RWPE1 (cell line): ENCODE measurements at places on chromosomes 3 and 15.
A peak's percentile ranks its signal among the peaks of the same experiment; 100 is the strongest.

DNA sequence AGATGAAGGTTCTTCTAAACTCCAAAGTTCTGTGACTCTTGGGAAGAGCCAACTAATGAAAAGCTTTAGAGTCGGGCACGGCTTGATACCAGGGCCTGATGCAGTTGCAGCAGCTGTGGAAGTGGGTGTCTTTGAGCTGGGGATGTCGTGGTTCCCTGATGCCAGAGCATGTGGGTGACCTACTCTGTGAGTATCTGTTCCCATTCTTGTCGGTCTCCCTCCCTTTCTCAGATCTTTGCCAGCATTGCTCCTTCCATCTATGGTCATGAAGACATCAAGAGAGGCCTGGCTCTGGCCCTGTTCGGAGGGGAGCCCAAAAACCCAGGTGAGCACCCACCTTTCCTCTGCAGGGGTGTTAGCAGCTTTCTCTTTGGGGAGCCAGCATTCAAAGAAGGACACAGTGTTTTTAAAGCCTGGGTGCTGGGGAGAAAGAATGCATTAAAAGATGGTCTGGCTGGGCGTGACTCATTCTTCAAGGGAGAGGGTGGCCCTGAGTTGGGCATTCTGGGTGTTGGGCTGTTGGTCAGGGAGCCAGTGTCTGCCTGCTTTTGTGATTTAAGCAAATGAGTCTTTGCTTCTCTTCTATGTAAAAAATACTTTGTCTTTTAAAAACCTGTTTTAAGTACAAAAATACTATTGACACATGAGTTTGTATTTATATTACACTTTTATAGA is 13.2 kb upstream of the PODXL2 start:
- no peak for DNase-seq

- DNase-seq, result no peak
These were observed at the start of gene HCN4 for GRCh38 chr15:73368301-73369136. TSS of gene HCN4 (minus strand) at chr15:73368958. CDS start at chr15:73368270, 688 bp downstream.

DNA sequence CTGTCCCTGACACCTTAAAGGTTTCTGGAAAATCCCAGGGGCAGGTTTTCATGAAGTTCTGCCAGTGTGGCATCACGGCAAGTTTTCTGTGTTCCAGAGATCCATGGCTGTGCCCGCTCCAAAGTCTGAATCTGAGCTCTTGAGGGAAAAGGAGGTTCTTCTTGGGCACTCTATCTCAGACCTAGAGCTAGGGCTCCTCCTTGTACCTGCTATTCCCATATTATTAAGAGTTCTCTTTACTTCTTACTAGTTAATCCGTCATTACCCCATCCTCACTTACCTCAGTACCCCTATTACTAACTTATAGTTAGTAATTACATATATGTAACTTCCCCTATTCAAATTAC is 5.9 kb upstream of the TRA2B start:
- no peak for DNase-seq

DNA sequence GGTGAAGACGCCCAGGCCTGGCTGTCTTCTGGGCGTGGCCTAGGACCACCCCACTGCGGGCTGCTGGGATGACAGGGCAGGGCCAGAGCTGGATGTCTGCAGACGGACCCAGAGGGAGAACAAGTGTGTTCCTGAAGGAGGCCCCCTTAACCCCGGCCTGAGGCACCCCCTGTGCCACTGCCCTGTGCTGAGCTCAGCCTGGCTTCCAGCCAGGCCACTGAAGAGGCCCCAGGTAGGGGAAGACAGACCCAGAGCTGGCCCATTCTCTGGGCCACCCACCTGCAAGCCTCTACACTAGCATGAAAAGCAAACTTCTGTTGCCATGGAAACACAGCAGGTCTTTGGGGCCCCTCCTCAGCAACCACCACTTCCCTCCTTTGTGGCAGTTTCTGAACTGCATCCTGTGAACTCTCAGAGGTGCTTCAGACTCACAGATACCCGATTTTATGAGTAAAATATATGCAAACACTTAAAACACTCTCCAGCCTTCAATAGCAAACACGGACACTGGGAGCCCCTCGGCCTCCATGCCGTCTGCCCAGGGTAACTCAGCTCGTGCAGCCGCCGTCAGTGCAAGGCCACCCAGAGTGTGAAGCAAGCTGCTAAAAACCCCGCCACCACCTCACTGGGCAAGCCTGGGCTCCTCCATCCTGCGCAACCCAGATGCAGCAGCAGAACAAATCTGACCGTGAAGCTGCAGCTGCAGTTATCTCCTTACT is 42.5 kb downstream of the CMTM6 start:
- DNase-seq, result no peak

DNA sequence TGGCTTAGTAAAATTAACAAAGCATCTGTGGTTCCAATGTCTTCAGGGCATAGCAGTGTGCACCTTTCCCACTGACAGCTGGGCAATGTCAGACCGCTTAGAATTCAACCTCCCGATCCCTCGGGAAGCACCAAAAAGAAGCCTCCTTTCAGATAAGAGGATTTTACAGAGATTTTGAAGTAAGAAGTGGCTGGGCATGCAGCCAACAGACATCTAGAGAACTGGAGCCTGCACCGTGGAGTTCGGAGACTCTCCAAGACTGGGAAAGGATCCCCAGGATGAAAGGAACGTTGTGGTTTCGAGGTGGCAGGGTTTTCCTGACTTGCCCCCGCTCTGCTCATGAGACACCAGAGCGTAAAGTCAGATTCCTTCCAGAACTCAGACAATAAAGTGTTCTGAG is 5.3 kb downstream of the FAM174B start:
- DNase-seq, result no peak

DNA sequence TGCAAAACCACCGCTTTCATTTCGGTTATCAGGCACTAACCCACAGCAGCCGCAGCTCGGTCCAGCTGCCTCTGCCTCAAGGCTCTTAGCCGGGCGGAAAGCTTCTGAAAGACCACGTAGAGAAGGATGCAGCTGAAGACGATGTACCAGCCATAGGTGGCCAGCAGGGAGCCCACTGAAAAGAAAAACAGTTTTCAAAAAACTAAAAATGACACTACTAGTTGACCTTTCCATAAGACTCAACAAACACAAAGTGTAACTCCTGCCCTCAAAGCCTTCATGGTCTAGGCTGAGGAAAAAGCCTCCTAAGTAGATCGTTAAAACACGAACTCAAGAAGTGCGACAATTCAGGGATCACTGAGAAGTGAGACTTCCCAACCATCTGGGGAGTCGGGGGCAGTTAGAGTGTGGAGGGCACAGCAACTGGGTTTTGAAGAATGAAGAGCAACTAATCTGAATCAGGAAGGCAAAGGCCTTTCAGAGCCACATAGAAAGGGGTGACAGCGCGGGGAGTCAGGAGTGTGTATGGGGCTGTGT is 716 bp downstream of the SELENOS start:
- no peak for DNase-seq

GRCh38 chr3:9208605-9209152 is 40.8 kb downstream of the SRGAP3 start:
- no peak for DNase-seq

- no peak for DNase-seq
These were observed 37.7 kb upstream of the TRAK1 start for GRCh38 chr3:42053476-42053875.

GRCh38 chr3:131630807-131631206 is 128.0 kb upstream of the MRPL3 start:
- DNase-seq, result no peak

DNA sequence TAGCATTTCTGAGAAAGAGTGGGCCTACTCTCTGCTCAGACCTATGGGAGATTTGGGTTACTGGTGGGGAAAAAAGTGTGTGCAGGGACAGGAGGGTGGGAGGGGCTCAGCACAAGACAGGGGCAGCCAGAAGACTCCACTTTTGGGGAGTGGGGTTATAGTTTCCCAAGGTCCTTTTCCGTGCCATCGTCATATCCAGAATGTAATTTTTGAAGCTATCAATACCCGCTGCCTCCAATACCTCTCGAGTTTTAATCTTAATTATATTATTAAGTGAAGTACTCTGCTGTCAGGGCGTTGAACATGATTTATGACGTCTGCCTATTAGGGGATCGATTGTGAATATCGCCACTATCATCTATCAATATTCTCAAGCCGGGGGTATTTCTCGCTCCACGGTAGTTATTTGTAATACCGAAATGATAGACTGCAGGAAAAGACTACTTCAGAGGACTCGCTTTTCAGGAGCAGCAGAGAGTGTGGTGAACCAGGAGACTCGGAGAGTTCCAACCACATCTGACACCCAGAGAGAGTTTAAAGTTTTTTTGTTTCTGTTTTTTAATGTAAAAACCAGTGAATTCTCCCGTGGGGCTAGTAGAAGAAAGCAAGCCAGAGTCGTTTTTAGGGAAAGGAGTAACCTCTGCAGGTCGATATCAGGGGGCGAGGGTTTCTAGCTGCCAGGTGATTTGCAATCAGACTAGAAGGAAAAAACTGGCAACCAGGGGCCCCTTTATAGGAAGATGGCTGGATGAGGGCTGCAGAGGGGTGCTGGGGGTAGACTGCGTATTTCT is 20.6 kb downstream of the NR2F2 start:
- no peak for DNase-seq

GRCh38 chr3:117630469-117630868 is 920.9 kb downstream of the TUSC7 start:
- DNase-seq, result no peak

GRCh38 chr3:45817831-45818522 is 21.6 kb upstream of the SLC6A20 start:
- DNase-seq, result peak; percentile 79

- no peak for DNase-seq
These were observed 2.4 kb downstream of the VGLL4 start for GRCh38 chr3:11641316-11641682.

DNA sequence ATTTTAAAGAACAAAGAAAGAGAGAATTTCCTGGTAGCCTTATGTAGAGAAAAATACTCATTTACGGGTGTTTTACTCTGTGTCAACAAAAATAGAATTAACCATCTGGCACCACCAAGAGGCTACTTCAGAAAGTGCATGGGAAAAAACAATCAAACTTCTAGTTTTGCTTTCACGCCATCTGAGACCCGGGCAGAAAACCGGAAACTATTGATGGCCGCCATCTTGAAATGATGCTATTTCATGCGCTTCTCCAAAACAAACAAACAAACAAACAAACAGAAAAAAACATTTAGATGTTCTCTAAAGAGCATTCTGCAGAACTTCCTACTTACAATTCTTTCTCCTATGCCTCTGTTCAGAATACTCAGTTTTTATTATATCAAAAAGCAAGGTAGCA is 49.4 kb upstream of the SYNPR start:
- DNase-seq, result peak; percentile 23

DNA sequence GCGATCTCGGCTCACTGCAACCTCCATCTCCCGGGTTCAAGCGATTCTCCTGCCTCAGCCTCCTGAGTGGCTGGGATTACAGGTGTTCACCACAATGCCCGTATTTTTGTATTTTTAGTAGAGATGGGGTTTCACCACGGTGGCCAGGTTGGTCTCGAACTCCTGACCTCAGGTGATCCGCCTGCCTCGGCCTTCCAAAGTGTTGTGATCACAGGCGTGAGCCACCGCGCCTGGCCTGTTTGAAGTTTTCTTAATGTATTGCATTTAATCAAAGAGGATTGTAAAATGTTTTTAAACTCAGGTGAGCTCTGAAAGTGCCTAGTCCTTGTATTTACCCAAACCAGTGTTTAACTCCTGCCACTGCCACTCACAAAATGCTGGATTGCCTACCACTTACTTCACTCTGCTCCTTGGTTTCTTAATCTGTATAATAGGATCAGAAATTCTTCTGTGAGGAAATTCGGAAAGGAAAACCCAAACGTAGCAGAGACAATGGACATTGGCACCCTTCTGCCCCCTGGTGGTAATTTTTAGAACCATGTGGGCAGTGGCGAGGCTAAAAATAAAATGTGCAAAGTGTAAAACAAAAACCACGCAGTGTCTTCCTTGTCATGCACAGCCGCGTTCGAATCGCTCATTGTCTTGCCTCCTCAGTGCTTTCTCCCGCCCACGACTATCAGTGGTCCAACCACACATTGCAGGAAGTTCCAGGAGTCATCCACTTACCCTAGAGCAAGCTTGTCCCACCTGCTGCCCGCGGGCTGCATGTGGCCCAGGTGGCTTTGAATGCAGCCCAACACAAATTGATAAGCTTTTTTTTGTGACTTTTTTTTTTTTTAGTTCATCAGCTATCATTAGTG is 27.3 kb downstream of the CEP19 start:
- DNase-seq, result peak; percentile 55

DNA sequence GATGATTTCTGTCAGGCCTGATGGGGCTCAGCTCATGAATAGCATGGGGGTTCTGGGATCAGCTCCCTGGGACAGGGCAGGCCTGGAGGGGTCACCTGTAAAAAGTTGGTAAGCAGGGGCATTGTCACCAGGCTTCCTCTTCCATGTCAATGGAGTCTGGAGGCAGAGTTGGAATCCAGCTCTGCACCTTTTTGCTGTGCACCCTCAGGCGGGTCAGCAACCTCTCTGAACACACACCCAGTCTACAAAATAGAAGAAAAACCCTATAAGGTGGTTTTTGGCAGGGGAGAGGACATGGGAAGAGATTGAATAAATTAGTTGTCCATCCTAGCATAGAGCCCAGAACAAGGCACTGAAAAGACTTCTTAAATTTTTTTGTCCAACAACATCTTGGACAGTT is 77.2 kb upstream of the NR2E3 start:
- DNase-seq, result no peak

DNA sequence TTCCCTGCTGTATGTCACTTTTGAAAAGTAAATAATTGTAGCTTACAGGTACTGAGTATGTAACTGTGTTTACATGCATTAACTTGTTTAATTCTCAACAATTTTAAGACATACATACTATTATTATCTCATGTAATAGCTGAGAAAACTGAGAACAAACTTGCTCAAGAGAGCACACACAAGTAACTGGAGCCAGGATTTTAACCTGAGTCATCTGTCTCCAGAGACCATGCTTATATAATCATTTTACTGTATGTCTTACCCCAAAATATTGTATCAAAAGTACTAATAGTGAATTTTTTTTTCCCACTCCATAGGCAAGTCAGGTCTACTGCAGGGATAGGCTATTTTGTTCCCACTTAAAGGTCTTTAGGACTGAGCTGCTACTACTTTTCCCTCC is 95.4 kb downstream of the FEZF2 start:
- no peak for DNase-seq

GRCh38 chr3:63960048-63960711 is 48.0 kb upstream of the SCAANT1 start:
- DNase-seq, result peak; percentile 48

DNA sequence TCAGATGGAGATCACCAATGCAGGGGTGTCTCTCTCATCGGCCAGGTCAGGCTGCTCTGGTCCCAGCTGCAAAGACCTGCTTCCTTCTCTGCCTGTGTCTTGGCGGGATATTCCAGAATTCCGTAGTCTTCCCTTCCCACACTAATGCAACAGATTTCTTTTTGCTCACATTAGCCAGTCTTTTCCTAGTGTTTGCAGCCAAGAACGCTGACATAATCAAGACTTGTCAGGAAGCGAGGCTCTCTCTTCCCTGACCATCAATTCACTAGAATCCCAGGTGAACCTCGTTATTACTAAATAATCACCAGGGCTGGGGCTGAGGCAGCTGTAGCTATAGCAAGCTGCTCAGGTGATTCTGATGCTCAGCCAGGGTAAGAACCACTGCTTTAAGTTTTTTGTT is 43.2 kb upstream of the ACKR4 start:
- DNase-seq, result no peak

DNA sequence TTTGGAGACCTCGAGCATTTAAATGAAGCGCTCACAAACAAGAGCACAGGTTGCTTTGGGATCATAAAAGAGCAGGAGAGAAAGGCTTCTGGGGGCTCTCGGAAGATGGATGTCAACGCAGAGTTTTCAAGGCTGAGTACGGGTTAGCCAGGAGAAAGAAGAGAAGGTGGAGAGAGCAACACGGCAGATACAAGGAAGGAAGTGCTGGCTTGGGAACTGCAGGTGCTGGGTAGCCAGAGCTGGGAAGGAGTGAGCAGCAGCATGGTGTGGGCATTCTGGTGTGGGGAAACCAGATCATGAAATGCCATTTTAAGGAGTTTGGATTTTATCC is 580 bp upstream of the RUBCN start:
- DNase-seq, result peak; percentile 11
